Stimulated activated naive CD8-positive, alpha-beta T cell treated with anti-CD3 and anti-CD28 coated beads, Interleukin-15, amount 100 ng/mL, for 72 hours (primary cell): ENCODE measurements at places on chromosomes 5 and 9.

DNA sequence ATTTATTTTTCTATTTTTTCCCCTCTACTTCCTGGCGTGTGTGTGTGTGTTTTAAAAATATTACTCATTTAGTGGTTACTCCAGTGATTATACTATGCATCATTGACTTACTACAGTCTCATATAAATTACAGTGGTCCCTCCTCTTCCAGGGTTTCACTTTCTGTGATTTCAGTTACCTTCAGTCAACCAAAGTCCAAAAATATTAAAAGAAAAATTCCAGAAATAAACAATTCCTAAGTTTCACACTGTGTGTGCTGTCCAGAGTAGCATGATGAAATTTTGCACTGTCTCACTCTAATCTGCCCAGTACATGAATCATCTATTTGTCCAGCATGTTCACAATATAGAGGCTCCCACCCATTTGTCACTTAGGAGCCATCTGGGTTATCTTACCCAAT, 47.4 kb upstream of the CCDC112 start:
- DNase-seq = no peak

DNA sequence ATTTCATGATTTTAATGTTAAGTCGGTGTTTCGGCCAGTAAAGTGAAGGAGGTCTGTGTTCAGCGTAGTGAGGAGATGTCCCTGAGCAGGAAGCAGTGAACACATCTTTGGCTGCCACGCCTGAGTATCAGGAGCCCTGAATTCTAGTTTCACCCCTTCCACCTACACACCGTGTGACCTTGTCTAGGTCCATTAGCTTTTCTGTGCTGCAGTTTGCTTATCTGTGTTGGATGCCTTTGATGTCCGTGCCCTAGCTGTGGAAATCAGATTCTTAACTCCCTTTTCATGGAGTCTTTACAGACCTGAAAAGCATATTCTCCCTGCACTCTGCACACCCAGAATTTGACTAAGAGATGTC, 601 bp downstream of the FBXO38 start:
- no peak for DNase-seq

DNA sequence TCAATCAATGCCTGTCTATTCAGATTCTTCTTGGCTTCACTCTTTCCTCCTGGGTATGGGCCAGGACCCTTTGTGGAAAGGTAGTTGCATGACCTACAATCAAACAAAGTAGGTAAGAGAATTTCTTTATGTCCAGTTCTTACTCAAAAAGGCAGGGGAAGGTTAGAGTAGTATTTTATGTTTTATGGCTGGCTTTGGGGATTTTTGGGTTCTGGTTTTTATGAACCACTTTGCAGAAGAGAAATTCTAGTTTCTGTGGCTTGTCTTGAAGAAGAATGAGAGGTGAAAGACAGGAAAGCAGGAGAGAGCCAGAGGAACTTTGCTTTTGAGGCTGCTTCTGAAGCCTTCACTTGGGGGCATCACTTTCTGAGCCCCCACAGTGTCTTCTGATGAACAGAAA, 14.7 kb upstream of the CRHBP start:
- no peak for DNase-seq

- no peak for DNase-seq
These were observed 88.7 kb downstream of the BASP1 start for GRCh38 chr5:17305964-17306725.

GRCh38 chr5:74019923-74020322, 393.9 kb downstream of the ARHGEF28 start:
- DNase-seq = no peak

- DNase-seq = no peak
These were observed 1005.0 kb upstream of the DMAC1 start for GRCh38 chr9:8804613-8805012.

DNA sequence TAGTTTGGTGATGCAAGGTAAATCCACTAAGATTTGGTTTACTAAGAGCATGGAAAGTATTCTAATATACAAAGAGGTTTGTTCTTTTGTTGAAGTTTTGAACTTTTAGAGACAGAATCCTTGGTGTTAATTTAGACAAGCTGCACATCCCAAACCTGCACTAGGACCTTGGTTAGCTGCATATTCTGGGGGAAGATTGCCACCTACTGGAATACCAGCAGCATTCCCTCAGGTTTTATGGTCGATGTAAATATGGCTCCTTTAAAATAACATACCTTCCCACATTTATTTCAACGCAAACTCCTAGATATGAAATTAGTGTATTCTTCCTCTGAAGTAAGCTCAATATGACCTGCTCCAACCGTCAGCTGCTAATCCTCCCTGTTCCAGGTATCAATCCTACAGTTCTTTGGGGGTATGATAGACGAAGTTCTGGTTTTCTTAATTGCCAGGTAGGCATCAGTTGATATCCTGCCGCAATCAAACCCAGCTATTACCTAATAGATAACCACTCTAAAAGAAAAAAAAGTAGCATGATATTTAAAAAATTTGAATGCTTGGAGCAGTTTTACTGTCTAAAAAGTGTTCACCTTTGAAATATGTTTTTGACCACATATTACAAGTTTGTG, 624.1 kb downstream of the ISL1 start:
- DNase-seq = no peak

DNA sequence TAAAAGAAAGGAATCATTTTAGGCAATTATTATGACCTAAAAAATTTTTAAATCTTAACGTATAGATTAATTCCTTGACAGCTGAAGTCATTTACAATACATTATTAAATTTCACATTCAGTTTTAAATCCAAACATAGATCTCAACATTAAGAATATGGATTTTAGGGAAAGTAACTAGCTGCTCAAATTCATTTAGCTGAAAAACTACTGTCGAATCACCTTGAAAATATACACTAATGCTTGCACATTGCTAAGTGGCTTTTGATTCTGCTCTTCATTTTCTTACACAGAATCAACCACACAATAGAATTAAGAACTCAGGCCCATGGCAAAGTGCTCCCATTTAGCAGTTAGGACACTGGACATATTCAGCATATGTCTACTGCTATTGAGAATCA, 454.2 kb downstream of the RAB3C start:
- DNase-seq = no peak

DNA sequence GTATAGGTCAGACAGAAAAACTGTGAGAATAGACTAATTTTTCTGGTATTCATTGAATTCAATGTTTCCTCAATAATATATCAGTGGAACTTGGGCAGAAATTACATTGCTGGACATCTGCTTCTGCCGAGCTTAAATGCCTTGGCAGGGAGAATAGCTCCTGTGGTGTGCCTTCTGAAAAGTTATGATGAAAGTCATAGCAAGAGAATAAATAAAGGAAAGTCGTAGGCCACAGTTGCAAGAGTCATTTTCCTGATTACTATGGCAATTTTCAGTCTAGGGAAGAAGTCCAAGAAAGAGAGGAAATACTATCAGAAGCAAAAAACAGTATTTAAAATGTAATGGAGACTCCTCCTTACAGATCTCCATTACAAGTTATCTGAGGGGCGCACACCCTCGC, 1596.1 kb upstream of the WWC1 start:
- no peak for DNase-seq
